ENCODE measurements at places on chromosomes 13 and 19. TPM values are rescaled to one million over a fixed set of nuclear protein-coding genes. Genes with fewer than 3 reads are reported as not detected.

MBD3L3 gene
- total RNA-seq = not detected

NAA16 gene
- 9.6 TPM for total RNA-seq

PROZ gene
- total RNA-seq = not detected

SUPT5H gene
- 93.9 TPM for total RNA-seq

CGB3 gene
- total RNA-seq = not detected

LGALS14 gene
- not detected for total RNA-seq

ERICH6B gene
- total RNA-seq = not detected

CD22 gene
- total RNA-seq = not detected

DENND1C gene
- not detected for total RNA-seq

SHISA2 gene
- not detected for total RNA-seq

PRDX2 gene
- 140 TPM for total RNA-seq

BRCA2 gene
- total RNA-seq = 2.7 TPM

F2RL3 gene
- total RNA-seq = not detected

NAPSA gene
- total RNA-seq = not detected

OR7D2 gene
- total RNA-seq = not detected

AMER2 gene
- total RNA-seq = not detected

VASP gene
- total RNA-seq = 135 TPM

KIR3DL2 gene
- not detected for total RNA-seq

GRK1 gene
- not detected for total RNA-seq

CPB2 gene
- total RNA-seq = not detected

KCNN1 gene
- total RNA-seq = 0.24 TPM

HSH2D gene
- total RNA-seq = not detected

SYNGR4 gene
- total RNA-seq = not detected

RANBP3 gene
- 63.5 TPM for total RNA-seq

KLK8 gene
- total RNA-seq = 0.16 TPM

ZNF835 gene
- total RNA-seq = 0.97 TPM

ADGRE2 gene
- total RNA-seq = not detected

TUBB4A gene
- total RNA-seq = not detected

SOX21 gene
- total RNA-seq = not detected

FGF22 gene
- total RNA-seq = not detected

ZNF426 gene
- 30.5 TPM for total RNA-seq

MATK gene
- total RNA-seq = not detected

NCAN gene
- total RNA-seq = not detected

C19orf38 gene
- 0.24 TPM for total RNA-seq

ZNF563 gene
- total RNA-seq = 1.9 TPM

ZNF878 gene
- 0.32 TPM for total RNA-seq

ZNF132 gene
- 9.4 TPM for total RNA-seq

ZNF85 gene
- 5.8 TPM for total RNA-seq

FPR3 gene
- total RNA-seq = not detected

TTC9B gene
- not detected for total RNA-seq

SHISA7 gene
- not detected for total RNA-seq

CCDC70 gene
- total RNA-seq = not detected

PSG1 gene
- 17.2 TPM for total RNA-seq

MARK4 gene
- total RNA-seq = 23.5 TPM

ZIC5 gene
- total RNA-seq = not detected

SMAD9 gene
- 2.8 TPM for total RNA-seq
